ENCODE measurements at places on chromosomes 1 and 21. TPM values are rescaled to one million over a fixed set of nuclear protein-coding genes. Genes with fewer than 3 reads are reported as not detected.

Gene EXO1
- 6.3 TPM for polyA plus RNA-seq

Gene TSNAX
- polyA plus RNA-seq, result 50.8 TPM

Gene GAS5
- 166 TPM for polyA plus RNA-seq

Gene C1orf116
- not detected for polyA plus RNA-seq

All from GM23248 (cell line).